Body of pancreas (tissue), 4 donors: ENCODE measurements at places on chromosomes 11 and 22. TPM values are rescaled to one million over a fixed set of nuclear protein-coding genes. Genes with fewer than 3 reads are reported as not detected.

DNA sequence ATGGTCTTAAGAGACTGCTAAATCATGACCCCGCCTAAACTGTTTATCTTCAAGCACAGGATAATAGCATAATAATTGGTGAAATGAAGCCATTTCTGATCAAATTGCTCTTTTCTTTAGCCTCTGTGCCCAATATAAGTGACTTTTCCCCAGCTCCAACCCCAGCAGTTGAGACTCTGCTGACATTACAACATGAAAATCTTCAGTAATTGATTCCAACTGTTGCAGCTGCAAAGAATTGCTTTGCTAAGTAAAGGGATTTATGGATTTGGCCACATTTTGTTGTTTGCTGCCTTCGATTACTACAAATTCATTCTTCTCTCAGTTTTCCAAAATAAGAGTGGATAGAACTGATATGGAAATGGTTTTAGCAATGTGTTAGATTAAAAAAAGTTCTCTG, 576.7 kb upstream of the LRRC4C start:
- DNase-seq = no peak

GRCh38 chr22:44711690-44712555, 9.9 kb downstream of the PRR5 start:
- DNase-seq = no peak

DNA sequence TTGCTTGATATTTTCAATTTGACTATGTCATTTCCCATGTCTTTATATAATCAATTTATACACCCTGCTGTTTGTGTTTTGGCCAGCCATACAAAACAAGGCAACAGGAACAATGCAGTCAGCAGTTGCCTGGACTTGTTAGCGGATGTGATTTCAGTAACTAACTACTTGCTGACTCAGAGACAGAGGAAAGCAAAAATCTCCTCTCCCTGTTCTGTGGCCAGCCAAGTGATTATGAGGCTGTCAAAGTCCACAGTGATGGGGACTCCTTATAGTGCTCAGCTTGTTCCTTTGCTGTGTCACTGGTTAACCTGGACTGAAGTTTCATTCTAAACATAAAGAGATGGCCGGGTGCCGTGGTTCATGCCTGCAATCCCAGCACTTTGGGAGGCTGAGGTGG, 32.6 kb upstream of the APLP2 start:
- no peak for DNase-seq

DNA sequence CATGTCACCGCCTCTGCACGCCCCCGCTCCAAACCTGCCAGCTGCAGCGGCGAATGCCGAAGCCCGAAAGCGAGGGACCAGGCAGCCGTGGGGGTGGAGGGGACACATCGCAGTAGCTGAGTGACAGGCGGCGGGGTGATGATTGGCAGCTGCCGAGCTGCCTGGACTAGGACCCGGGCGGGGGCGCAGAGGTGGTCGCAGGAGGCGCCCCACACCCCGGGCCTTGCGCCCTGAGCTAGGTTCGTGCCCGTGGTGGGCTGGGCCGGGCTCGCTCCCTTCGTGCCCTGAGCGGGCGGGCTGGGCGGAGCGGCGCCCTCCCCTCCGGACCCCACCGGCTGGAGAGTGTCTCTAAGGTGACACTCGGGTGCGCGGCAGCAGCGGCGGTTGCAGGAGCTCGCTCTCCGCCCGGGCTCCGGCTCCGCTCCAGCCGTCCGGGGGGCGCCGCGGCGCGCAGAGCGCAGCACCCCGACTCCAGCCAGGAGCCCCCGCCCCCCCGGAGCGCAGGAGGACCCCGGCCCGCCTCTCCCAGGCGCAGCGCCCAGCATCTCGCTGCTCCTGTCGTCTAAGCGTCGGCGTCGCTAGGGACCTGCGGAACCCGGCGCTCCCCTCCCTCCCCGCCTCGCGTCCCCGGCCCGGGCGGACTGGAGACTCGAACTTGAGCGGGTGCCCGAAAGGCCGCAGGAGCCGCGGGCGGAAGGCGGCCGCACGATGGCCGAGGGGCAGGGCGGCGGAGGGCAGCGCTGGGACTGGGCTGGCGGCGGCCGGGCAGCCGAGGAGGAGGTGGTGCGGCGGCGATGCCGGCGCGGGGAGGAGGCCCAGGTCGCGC, 14.5 kb upstream of the DGKZ start:
- no peak for DNase-seq

- DNase-seq = peak; percentile 9
Measured at GRCh38 chr11:88104408-88104807, 70.8 kb downstream of the RAB38 start.

DNA sequence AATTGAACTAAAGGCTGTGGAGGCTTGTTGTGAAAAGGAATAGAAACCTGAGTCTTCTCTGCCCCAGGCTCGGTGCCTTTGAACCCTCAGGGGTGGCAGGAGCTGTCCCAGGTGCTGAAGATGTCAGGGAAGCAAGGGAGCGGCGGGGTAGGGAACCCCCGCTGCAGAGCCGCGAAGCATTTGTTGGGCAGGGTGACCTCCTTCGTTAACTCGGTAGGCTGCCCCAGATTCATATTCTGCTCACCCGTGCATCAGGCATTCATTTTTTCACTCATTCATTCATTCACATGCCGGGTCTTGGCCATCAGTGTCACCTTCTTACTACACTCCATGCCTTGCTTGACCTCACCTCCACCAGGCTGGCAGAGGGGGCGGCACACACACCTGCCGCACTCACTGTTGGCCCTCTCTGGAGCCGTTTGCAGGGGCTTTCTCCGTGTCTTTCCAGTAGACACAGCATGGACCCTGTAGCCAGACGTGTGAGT, 618.9 kb downstream of the BRD1 start:
- no peak for DNase-seq

DNA sequence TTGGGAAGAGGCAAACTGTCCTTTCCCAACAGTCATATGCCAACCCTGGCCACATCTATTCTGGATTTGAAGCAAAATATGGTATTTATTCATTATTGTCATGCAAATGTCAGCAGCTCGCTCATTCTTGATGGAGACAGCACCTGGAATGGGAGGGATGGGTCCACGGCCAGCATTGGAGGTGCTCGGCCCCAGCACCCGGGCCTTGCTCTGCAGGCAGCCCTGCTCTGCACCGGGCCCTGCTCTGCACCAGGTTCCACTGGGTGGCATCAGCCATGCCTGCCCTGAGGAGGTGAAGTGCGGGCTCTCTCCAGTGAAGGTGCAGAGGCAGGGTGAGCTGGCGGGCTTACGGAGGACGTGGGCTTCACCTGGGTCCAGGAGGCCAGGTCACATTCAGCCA, 19.8 kb downstream of the LRP5 start:
- DNase-seq = no peak

DNA sequence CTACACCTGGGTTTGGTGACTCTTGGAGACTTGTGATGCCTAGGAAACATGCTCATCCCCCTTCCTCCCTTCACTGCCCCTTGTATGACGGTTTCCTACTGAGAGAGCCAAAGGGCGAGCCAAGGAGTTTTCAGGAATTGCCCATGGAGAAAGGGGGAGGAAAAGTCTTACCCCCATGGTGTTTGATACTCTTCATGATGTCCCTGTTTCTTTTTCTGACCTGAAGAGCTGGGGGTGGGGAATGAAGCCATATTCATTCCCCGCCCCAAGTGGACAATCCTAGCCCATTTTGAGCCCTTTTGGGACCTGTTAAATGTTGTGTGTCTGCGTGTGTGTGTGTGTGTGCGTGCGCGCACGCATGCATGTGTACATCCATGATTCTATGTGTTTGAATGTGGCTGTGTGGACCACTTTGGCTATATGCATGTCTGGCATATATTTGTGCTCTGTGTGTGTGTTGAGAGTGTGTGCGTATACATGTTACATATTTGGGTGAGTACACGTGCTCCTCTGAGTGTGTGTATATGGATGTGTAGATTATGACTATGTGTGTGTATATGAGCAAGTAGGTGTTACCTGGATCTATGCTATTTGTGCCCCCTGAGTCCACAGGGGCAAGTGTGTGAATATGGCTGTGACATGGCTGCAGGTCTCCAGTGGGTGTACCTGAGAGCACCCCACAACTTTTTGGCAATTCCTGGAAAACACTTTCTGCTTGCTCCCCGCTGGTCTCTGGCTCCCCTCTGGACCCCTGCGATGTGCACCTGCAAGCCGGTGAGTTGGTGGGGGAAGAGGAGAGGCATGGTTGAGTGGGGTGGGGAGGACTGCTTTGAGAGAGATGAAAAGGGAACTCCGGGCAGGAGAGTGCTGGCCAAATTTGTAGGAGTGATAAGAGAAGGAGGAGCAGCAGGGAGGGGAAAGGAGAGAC, 24.6 kb downstream of the OTOG start:
- DNase-seq = no peak

- no peak for DNase-seq
Measured at GRCh38 chr11:131696690-131697089, 326.3 kb downstream of the NTM start.

- DNase-seq = no peak
Measured at GRCh38 chr11:118227865-118228785, 3.3 kb upstream of the JAML start.

DNA sequence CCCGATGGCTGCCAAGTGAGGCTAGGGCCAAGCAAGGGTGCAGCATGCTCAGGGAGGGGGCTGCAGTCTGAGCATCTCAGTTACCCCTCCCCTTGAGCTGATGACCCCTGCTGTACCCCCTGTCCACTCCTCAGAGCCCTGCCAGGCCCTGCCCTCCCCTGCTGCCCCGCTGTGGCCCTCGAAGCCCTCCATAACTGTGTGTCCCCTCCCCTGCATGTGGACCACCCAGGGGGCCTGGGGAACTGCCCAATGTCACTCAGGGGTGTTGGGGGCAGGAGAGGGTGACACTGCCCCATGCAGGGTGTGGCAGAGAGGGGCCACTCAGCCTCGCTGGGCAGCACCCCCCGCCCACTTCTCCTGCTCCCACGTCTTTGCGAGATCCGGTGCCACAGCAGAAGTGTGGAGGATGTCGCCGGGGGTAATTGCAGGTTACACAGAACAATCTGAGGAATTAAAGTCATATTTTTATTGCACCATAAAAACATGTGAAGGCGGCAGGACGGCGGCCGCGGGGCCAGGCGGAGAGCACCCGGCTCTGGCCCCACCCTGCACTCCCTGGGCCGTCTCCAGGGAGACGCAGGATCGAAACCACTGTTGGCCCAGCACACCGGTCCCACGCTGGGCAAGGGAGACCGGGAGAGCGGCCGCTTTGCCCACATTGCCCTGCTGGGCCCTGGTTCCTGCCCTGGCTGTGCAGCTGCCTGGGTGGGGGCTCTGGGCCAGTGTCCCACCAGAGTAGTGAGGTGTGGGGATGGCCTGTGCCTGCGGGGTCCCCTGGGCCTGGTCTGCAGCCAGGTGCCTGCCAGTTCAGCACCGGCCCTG, 18.7 kb upstream of the GNB1L start:
- DNase-seq = peak; percentile 1

- no peak for DNase-seq
Measured at GRCh38 chr11:126581871-126582648, 226.6 kb downstream of the ST3GAL4 start.

DNA sequence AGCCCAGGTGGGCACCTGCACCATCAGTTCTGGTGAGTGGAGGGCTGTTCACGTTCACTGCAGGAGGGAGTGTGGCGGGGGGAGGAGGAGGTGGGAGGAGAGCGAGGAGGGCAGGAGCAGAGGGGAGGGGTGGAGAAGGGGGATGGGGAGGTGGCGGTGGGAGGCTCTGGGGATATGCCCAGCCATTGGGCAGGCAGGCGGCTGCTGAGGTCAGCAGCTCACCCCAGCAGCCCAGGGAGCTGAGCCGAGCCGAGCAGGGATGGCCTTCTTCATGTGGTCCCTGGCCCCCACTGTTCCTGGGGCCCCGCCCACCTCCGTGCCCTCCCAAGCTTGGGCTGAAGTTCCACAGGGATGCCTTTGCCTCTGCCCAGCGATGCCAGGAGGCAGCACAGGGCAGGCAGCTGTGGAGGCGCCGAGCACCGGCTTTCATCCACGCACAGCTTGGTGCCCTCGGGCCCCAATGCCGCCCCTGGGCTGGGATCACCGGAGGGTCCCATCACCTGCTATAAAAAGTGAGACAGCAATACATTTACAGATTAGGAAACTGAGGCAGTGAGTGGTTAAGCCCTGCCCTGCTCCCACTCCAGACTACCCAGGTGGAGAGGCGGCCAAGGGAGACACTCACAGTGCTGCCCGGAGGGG, 21.6 kb downstream of the RTN4R start:
- DNase-seq = no peak

DNA sequence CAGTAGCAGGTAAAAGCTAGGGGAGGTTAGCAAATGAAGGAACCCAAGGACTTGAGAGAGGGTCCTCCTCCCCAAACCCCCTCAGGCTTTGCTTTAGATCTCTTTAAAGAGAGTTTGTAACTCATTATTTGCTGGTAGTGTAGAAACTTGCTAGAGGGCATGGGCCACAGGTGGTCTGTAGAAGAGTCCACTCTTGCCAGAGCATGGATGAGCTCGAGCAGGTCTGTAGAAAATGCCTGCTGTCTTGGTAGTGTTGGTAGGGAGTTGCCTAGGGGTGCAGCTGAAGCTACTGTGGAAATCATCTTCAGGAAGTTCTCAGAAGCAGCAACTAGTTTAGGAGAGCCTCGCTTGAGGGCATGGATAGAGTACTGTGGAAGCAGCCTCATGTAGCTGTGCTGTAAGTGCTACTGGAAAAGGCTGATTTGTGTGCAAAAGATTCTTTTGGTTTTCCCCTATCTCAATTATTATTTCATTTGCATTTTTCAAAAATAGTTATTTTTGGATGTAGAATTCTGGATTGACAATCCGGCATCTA, 104.3 kb downstream of the TMEM135 start:
- no peak for DNase-seq

GRCh38 chr11:75469785-75470405, 36.9 kb upstream of the KLHL35 start:
- DNase-seq = no peak

DNA sequence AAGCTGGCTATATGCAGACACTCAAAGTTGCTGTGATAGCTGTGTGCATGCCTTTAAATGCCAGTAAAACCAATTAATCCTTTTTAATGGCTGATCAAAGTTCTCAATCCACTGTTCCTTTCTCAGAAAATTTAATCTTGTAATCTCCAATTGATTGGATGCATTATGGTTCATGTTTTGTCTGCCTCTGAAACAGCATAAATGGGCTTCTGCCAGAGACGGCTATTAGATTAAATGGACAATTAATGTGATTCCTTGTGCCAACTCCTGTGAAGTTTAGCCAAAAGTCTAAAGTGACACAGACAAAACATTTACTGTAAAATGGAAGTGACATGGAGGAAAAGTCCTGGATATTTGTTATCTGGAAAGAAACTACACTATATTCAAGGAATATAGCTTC, 952.5 kb upstream of the FAT3 start:
- DNase-seq = no peak

DNA sequence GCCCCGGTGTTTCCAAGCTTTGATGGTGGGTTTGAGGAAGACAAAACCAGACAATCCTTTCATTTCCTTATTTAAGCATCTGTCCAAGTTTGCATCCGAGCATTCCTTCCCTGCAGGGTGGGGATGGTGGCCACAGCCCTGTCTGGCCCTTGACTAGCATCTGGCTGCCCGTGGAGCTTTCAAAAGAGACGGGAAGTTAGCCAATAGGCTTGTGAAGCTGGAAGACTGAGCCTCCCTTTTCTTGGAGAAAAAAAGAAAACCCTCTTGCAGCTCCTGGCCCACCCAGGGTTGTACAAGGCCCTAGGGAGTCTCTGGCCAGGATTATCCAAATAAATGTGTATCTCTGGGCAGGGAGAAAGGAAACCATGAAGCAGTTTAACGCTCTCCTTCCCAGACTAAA, 60.6 kb downstream of the MICAL2 start:
- DNase-seq = no peak

The TIGD3 gene
- total RNA-seq = not detected

The DYNC2H1 gene
- total RNA-seq = 19.5 TPM

The TMPRSS4 gene
- 6.5 TPM for total RNA-seq

The SCUBE1 gene
- total RNA-seq = 0.26 TPM

The DDX17 gene
- total RNA-seq = 403 TPM

The FXYD6 gene
- total RNA-seq = 23.9 TPM
